ENCODE measurements at places on chromosomes 7 and 10.

DNA sequence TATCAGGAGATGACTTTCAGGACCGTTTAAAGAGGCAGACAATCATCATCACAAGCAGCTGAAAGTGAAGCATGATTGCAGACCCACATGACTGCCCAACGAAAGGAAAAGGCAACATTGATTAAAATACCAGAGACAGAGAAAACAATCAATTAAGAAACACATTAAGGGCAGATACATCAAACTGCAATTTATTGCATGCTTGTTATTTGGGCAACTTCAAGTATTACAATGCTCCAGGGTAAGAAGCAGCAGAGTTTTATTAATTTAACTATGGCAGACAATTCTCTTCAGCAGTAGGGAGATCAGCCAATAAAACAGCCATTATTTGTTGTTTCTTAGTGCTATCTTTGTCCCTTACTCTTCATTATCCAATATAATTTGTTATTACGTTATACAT, 367.7 kb upstream of the HPS1 start:
- no peak overlapping the region for H3K27ac ChIP-seq
- no peaks in the 10 kb centered on the region for H3K27me3 ChIP-seq
- no peak for DNase-seq

DNA sequence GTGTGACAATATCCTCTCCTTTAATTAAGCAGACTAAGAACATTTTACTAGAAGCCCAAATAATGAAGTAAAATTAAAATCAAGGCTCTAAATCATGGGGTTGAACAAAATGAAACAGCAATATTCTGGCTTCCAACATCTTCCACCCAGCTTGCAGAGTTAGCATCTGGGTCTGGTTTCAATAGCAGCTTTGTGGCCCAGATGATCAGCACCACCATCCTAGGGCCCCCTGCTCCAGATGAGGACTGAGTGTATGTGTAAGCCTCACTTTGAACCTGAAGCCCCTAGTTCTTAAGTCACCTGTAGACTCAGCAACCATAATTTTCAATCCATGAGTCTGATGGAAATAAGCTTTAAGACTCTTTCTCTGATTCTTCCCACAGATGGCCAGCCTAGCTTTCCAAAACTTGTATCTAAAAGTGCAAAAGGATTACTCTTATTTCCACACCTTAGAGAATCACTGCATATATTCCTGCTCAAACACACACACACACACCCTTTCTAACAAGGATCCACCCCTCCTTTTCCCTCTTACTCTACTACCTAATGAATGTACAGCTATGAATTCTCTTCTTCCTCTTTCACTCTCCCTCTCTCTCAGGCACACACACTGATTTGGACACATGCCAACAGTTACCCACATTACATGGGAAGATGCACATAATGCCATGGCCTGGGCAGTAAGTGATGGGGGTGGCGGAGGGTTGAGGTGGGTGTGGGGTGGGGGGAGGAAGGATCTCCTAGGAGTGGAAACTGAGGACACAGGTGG, 3.5 kb downstream of the DENND11 start:
- no peak for DNase-seq
- H3K36me3 ChIP-seq, result peaks cover 7% of the 10 kb centered on the region
- no peak overlapping the region for H3K4me3 ChIP-seq

DNA sequence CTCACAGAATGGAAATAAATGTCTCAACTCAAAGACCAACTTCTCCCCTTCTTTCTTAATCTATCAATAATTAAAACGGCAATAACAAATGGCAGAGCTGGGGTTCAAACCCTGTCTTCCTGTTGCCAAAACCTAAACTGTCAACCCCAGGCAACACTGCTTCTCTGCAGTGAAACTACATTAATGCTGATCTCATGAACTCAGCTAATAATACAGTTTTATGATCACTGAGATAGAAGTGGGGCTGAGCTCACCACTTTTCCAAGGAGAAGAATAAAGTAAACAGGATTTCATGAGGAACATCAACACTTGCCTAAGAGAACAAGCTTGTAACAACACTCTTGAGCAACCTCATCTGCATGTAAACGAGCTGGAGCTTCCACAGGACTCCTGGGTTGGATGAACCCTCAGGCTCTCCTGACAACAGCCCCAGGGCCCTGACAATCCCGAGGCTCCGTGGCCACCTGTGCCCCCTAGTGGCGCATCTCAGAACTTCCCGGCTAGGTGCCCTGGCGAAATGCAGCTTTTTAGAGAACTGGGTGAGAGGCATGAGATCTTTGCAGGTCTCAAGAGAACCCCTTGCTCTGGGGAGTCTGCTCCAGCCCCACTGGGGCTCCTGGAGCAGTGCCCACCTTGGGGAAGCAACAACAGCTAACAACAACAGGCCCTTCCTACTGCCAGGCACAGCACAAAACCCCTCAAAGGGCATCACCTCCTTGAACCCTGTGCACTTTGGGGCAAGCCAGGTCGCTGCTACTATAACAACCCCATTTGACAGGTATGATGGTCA, 169.3 kb downstream of the SH3PXD2A start:
- H3K27me3 ChIP-seq, result peaks cover 8% of the 10 kb centered on the region
- H3K4me3 ChIP-seq, result no peak overlapping the region
- H3K4me1 ChIP-seq, result peaks cover 52% of the 10 kb centered on the region
- H3K36me3 ChIP-seq, result no peaks in the 10 kb centered on the region
- no peak overlapping the region for H3K27ac ChIP-seq

GRCh38 chr7:119838444-119838843, 434.5 kb upstream of the KCND2 start:
- H3K27ac ChIP-seq, result no peak overlapping the region
- DNase-seq, result no peak
- H3K4me1 ChIP-seq, result no peaks in the 10 kb centered on the region
- H3K36me3 ChIP-seq, result no peaks in the 10 kb centered on the region

GRCh38 chr7:39417642-39418041, 148.6 kb upstream of the YAE1 start:
- no peak overlapping the region for H3K4me3 ChIP-seq
- H3K36me3 ChIP-seq, result no peaks in the 10 kb centered on the region
- H3K4me1 ChIP-seq, result peaks cover 7% of the 10 kb centered on the region
- DNase-seq, result no peak
- no peak overlapping the region for H3K27ac ChIP-seq
- peaks cover 12% of the 10 kb centered on the region for H3K27me3 ChIP-seq

DNA sequence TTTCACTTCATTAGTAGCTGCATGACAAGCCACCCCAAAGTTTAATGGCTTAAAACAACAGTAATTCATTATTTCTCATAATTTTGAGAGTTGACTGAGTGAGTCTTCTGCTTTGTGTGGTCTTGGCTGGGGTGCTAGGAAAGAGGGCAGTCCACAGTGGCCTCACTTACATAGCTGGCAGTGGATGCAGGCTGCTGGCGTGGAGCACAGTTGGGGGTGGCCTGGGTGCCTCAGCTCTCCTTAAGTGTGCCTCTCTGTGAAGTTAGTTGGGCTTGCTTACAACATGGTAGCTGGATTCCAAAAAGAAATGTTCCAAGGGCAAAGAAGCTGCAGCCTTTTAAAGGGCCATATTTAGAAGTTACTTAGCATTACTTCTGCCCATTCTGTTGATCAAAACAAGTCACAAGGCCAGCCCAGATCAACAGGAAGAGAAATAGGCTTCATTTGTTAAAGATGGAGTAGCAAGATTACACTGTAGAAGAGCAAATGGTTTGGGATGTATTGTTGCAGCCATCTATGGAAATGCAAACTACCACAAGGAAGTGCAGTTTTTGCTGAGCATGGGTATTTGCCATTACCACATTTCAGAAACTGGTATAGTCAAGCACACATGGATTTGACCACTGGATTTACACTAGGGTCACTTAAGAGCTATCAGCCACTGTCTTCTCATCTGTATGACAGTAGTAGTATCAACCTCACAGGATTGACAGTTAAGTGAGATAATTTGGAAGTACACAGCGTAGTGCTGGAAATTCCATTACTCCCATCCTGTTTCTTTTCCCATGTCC, 33.6 kb downstream of the ZEB1 start:
- H3K27ac ChIP-seq, result no peak overlapping the region
- no peak for DNase-seq
- H3K4me1 ChIP-seq, result no peaks in the 10 kb centered on the region
- H3K36me3 ChIP-seq, result no peaks in the 10 kb centered on the region
- no peak overlapping the region for H3K4me3 ChIP-seq

- peaks cover 16% of the 10 kb centered on the region for H3K27me3 ChIP-seq
- no peak overlapping the region for H3K4me3 ChIP-seq
- H3K27ac ChIP-seq, result no peak overlapping the region
- no peaks in the 10 kb centered on the region for H3K36me3 ChIP-seq
- no peak for DNase-seq
Measured at GRCh38 chr7:44094883-44095592, 9.1 kb upstream of the AEBP1 start.

DNA sequence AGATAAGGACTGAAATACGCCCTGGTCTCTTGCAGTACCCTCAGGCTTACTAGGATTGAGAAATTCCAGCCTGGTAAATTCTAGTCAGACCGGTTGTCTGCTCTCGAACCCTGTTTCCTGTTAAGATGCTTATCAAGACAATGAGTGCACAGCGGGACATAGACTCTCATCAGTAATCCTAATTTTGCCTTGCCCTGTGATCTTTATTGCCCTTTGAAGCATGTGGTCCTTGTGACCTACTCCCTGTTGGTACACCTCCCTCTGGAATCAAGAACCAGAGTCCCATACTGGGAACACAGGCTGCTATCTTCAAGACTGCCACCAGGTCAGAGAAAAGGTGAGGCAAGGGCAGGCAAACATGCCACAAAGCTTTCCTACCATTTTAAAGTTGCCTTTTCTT, 7.2 kb downstream of the C10orf53 start:
- no peak for DNase-seq
- no peak overlapping the region for H3K27ac ChIP-seq
- peaks cover 81% of the 10 kb centered on the region for H3K27me3 ChIP-seq
- H3K4me1 ChIP-seq, result peaks cover 38% of the 10 kb centered on the region
- H3K4me3 ChIP-seq, result no peak overlapping the region
- H3K36me3 ChIP-seq, result no peaks in the 10 kb centered on the region

Data from nephron progenitor cell (in vitro differentiated cells).